ENCODE measurements at places on chromosomes 1 and 21.
A peak's percentile ranks its signal among the peaks of the same experiment; 100 is the strongest.

- no peak for DNase-seq
These were observed 122.2 kb downstream of the SIK1 start for GRCh38 chr21:43304621-43305335.

DNA sequence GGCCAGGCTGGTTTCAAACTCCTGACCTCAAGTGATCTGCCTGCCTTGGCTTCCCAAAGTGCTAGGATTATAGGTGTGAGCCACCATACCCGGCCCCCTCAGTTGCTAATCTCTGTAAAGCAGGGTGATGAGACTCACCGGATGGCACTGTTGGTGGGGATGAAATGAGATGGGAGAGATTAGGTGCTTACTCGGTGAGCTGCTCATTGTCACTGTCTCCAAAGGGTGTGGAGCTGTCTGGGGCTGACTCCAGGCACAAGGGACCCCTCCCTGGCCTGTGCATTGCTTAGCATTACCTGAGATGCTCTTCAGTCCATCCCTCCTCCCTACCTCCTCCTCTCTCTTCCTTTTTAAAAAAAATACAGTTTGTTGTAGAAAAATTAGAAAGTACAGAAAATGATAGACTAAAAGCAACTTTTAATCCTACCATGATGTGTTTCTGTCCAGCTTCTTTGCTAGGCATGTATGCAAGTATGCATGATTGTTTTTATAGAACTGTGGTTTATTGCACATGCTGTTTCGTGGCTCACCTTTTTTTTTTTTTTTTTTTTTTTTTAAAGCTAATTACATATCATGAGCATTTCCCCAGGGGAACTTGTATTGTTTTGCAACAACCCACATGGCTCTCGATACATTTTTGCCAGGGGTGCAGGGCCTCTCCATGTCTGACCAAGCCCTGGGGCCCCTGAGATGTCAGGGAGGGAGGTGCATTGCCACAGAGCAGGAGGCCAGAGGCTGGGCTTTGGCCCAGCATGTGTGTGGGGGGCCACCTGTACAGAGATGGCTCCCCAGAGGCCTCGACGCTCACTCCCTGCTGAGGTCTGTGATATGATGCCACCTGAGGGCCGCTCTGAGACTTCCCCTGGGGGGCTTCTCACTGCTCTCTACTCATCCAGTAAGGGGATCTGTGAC lies 55.4 kb downstream of the ARHGEF10L start:
- DNase-seq: no peak

GRCh38 chr1:82177192-82177591 lies 376.5 kb downstream of the ADGRL2 start:
- no peak for DNase-seq

DNA sequence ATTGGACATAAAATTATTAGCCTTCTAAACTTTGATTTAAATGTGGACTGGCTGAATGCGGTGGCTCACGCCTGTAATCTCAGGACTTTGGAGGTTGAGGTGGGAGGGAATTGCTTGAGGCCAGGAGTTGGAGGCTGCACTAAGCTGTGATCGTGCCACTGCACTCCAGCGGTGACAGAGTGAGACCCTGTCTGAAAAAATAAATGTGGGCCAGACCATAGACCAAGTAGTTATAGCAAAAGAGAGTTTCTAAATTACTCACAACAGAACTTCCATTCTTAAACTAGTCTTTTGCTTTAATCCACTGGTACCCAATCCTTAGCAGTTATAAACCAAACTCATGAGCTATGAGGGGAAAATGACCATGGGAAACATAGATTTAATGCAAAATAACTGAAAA lies 35.2 kb downstream of the RAP1A start:
- no peak for DNase-seq

DNA sequence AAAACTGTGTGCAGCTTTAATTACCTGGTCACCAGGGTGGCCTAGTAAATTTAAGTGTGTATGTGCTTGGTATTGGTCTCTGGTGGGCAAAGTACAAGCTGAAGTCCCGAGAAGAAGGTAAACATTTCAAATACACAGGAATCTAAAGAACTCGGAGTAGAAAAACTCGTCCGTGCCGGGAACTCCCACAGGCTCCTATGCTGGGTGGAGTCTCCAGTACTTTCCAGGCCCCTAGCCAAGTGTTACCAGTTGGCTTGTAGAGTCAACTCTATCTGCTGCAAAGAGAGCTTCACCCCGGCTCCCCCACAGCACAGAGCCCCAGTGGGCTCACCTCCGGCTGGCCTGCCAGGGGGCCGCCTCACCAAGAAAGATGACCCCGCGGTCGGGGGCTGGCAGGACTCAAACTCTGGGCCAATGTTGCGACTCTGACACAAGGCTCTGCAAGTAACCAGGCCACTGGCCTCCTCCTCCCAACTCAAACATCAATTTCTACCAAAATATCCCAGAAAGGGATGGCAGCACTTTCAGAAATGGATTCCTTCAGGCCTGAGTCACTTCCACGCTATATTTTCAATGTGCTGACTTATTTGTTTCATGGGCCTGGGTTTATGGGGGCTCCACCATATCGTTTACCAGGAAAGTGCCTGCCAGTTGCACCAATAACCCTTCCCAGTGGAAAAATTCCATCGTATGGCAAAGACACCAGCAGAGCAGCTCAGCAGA lies 73.9 kb downstream of the SLC66A1 start:
- DNase-seq: no peak

- DNase-seq: no peak
These were observed 17.1 kb upstream of the ESRRG start for GRCh38 chr1:216740331-216740730.

GRCh38 chr1:228323401-228323800 lies 83.2 kb downstream of the TRIM11 start:
- DNase-seq: no peak

- DNase-seq: no peak
These were observed 12.0 kb upstream of the SLAMF1 start for GRCh38 chr1:160658814-160659193.

- DNase-seq: no peak
These were observed 27.0 kb upstream of the ABCG1 start for GRCh38 chr21:42191696-42192595.

- DNase-seq: peak; percentile 41
These were observed 15.3 kb downstream of the SEMA6C start for GRCh38 chr1:151130987-151131586.

- no peak for DNase-seq
These were observed 29.5 kb downstream of the PLPPR5 start for GRCh38 chr1:98975113-98975512.

DNA sequence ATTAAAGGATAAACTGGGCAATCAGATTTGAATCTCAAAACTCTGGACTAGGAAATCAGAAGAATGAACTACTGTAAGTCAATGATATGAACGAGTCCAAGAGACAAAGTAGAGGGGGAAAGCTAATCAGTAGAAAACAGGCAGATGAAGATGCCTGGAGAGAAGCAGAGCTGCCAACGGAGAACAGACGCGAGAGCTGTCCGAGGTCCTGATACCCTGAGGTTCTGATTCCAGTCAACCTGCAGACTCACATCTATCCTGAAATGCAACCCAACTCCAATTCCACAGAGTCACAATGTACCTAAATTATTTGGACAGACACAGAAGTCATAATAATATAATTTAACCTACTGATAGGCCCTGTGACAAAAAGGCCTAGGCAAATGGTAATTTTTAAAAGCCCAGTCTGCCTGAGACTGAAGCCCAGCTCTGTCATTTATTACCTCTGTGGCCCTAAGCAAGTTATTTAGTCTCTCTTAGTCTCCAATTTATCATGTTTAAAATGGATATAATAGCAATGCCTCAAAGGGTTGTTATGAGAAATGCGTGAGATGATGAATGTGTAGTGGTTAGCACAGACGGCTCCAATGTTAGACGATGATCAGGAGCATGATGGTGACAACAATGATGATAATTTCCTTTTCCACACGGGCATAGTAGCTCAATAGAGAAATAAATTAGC lies 33.4 kb downstream of the RGS7 start:
- DNase-seq: no peak

- no peak for DNase-seq
These were observed 5.0 kb downstream of the DENND1B start for GRCh38 chr1:197770243-197770642.

DNA sequence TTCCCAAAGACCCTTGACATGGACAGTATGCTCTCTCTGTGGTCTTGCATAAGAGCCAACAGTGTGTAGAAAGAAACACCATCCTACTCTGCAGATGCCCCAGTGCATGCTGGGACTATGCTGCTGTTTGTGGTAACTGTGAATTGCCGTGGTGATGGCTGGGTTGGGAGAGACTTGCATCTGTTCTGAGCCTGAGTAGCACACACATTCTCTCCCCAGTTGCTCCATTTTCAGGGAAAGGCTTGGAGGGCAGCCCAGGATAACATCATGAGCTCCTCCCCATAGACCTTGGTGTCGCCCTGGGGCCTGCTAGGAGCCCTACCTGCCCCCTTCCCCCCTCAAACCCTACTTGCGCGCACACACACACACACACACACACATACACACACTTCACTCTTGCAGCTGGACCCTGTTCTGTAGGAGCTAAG lies 120.9 kb upstream of the IPO9 start:
- no peak for DNase-seq

DNA sequence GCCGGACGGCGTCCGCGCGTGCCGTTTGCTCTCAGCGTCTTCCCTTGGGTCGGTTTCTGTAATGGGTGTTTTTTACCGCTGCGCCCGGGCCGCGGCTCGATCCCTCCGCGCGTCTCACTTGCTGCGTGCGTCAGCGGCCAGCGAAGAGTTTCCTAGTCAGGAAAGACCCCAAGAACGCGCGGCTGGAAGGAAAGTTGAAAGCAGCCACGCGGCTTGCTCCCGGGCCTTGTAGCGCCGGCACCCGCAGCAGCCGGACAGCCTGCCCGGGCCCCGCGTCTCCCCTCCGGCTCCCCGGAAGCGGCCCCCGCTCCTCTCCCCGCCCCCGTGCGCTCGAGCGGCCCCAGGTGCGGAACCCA lies 159.8 kb downstream of the RUNX1 start:
- no peak for DNase-seq

DNA sequence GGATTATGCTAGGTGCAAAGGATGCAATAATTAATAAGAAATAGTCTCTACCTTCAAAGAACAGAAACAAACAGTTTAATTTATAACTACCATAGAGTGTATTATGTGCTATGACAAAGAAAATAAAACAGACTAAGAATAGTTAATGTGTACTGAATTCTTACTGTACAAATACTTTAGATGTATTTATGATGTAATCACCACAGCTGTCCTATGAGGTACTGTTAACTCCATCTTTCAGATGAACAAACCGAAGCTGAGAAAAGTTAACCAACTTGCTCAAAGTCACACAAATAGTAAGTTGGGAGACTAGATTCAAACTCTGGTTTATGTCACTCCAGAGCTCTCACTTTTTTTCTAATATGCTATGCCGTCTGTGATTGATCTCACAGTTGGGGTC lies 77.0 kb upstream of the FGGY start:
- no peak for DNase-seq

DNA sequence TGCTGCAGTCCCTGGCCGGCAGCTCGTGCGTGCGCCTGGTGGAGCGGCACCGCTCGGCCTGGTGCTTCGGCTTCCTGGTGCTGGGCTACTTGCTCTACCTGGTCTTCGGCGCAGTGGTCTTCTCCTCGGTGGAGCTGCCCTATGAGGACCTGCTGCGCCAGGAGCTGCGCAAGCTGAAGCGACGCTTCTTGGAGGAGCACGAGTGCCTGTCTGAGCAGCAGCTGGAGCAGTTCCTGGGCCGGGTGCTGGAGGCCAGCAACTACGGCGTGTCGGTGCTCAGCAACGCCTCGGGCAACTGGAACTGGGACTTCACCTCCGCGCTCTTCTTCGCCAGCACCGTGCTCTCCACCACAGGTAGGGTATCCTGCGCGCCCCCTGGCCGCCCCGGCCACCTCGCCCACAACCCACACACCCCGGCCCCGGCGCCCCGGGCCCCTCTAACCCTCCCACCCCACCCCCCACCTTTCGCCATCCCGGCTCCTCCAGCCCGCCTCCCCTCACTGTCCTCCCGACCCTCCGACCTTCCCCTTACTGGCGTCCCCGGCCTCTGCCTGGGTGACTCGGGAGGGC lies 352 bp downstream of the KCNK1 start:
- DNase-seq: no peak

- DNase-seq: no peak
These were observed 11.3 kb downstream of the NCSTN start for GRCh38 chr1:160354388-160354985.

GRCh38 chr1:55164906-55165305 lies 50.3 kb downstream of the USP24 start:
- DNase-seq: no peak

DNA sequence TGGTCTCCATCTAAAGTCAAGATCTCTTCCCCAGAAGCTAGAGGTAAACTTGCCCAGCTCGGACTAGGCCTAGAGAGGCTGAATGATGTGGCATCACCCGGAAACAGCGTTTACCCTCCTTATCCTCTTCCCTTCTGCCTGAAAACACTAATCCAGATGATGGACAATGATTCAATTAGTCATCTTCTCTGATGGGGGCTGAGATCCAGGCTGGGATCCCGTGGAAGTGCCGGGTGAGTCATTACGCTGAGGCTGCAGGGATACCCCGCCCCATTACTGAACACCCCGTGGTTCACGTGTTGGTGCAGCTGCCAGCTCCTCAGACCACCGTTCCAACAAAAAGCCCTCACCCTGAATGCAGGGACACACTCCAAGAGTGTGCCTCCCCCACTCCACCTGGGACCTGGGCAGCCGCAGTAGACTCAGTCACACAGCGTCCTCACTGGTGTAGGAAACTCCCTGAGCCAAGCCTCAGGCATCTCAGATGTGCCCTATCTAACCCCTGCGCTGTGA lies 2.0 kb downstream of the S100A6 start:
- no peak for DNase-seq

DNA sequence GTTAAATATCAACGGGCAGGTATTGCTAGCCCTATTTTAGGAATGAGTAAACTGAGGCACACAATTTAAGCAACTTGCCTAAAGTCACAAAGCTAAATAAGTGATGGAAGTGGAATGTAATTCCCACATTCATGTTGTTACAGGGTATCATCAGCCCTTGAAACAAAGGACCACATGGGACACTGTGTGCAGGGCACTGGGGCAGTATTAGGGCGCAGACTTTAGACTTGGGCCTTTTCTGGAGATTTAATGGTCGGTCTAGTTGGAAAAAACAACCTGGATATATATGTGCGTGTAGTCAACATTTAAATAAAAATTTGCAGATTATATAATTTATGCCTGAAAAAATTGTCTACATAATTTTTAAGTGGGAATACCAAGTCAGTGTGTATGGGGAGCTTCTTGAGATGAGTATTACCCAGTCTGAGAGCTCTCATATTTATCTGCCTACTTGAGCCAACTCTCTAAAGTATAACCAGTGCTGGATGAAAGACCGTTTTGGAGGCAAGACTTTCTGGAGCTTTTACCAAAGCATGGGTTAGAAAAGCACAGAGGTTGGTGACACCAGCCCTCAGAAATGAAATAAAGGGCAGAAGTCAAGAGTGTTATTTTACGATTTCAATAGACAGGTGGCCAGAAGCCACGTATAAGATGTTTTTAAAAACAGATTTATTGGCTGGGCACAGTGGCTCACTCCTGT lies 1.6 kb downstream of the KDM1A start:
- DNase-seq: no peak

DNA sequence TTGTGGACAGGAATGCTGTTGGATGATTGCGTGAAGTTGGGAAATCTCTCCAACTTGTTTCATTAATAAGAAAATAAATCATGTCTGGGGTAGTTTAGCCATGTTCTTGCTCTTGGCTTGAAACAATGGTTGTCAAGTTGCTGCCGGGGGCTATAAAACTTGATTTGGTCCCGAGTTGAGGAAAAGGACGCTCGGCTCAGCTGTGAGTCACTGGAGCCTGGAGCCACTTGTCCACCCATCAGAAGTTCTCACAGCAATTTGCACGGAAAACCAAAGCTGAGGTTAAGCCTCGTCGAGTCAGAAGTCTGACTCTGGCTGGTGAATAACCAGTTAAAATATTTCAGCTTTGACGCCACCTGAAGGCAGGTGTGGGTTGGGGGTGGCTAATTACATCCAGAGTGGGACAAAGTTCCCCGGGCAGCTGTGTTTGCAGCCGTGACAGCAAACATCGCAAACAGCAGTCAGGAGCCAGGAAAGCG lies 19.7 kb upstream of the RIPK4 start:
- no peak for DNase-seq

Measured in stimulated activated CD4-positive, alpha-beta T cell treated with anti-CD3 and anti-CD28 coated beads, Interleukin-1b, Interleukin-23, amount 100 ng/mL, for 1 hour (primary cell).